ENCODE measurements at places on chromosomes 6 and 20.

GRCh38 chr6:49739423-49739822 lies 4.8 kb downstream of the CRISP3 start:
- no peak for DNase-seq

DNA sequence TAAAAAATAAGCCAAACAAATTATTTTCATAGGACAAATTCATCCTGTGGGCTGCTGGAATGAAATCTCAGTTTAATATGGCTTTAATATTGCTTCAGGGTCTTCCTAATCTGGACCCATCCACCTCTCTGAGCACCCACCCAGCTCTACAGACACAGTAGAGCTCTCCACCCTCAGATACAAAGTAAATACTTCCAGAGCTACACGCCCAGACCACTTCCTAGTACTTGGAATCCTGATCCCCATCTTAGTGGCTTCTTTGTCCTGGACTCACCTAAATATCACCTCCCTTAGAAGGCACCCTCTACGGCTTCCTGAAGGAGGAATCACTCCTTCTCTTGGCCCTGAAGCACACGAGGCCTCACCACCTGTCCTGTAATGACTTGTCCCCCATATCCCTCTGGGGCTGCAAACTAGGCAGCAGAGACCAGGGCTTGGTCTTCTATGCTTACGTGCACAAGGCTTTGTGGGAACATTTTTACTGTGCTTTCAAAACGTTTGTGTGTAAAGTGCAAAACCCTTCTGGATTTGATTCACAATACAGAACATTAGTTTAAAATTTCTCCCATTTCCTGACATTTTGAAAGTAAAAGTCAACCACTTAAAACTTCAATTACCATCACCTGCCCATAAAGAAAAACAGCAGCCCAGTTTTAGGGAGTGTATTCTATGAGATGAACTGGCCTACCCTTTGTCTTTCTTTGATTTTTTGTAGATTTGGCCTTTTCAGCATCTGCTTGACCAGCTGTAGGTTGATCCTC lies 2.4 kb downstream of the CTCFL start:
- DNase-seq, result no peak

- peak; percentile 76 for DNase-seq
Measured at GRCh38 chr6:33191383-33192104, 723 bp downstream of the COL11A2 start.

DNA sequence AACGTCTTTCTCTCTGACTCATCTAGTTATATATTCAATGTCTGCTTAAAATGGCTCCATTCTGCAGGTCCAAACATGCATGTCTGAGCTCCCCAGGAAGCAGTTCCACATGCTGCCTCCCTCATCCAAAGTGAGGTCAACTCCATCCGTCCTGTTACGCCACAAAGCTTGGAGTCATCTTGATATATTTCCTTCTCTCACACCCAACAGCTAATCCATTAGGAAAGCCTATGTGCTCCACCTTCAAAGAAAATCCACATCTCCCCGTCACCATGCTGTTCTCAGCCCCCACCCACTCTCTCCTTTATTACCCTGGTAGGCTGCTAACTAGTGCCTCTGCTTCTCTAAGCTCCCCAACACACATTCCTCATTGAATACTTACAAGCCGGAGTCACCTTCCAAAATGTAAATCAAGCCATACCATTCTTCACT lies 130.2 kb upstream of the SYNDIG1 start:
- no peak for DNase-seq

DNA sequence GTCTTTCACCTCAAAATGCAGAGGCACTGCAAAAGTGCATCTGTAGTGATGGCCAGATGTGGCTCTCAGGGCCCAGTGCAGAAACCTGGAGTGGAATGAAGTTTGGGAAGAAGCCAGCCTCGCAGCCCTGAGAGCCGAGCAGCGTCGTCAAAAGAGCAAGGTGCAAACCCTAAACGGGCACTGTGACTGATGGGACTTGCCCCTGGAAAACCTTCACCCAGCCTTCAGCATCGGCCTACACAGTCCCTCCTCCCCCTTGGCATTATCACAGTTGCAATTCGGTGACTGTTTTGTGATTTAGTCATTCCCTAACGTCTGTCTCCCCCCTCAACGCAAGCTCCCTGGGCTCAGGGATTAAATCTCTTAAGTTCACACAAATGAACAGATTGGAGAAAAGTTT lies 38.6 kb downstream of the TAF4 start:
- no peak for DNase-seq

DNA sequence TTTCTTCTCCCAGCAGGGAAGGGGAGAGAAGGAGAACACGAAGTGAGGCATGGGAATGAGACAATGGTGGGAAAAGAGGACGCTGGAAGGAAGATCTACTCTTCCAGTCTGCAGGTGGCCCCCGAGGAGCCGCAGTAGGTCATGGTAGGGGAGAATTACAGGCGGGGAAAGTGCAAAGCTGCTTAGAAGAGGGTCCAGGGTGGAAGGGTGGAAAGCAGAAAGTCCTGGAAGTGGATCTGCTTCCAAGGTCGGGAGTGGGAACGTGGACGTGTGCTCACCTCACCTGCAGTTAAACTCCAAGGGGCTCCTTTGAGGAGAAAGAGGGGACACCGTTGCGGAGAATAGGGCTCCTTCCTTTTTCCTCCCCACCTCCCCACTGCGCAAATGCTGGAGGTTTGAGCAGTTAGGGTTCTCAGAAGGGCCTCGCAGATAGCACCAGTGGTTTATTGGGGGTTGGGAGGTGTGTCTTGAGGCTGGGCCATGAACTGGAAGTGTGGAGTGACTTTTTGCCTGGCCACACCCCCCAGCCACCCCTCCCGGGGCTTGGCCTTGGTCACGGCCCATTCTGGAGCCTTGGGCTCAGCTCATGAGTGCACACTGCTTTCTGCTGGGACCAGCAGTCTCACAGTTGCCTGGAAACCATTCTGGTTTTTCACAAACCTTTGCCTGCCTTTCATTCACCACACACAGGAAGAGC lies 100.4 kb upstream of the MLN start:
- DNase-seq, result no peak

GRCh38 chr6:20610636-20611370 lies 76.5 kb downstream of the CDKAL1 start:
- no peak for DNase-seq

DNA sequence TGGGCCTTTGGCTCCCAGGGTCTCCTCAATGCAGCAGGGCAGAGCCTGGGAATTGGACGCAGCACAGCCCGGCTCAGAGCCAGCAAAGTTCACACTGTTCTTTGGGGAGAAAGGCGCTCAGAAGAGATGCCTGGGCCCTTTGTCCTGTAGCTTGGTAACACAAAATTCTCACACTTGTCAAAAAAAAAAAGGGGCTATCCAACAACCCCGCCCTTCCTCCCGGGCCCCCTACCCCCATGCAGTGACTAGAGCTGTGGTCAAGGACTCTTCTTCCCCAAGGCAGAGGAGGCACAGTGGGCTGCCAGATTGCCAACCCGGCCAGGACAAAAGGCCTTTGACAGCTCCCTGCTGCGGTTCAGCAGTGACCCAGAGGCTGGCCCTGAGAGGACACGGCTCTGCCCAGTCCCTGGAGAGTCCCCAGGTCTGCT lies 2.0 kb downstream of the NKAIN4 start:
- DNase-seq, result no peak
